ENCODE measurements at places on chromosomes 2 and 18.

GRCh38 chr2:176482107-176482506, 212.9 kb downstream of the MTX2 start:
- no peak for DNase-seq

DNA sequence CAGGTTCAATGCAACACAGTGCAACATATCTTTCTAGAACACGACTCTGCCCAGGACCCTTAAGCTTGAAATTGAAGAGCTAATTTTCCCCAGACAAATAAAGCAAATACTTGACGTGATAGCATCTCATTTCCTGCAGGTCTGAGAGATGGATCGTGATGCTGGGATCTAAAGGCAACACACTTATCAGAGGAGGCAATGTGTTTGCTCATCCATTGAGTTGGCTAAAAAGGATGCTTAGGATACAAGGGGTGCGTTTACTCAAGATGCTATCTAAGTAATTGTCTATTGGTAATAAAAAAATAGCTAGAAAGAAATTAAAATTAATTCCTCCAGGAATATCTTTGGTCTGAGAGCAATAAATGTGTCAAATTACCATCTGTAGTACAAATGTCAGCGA, 129.0 kb downstream of the SOCS6 start:
- DNase-seq: peak; percentile 69

- peak; percentile 95 for DNase-seq
These were observed 925.7 kb downstream of the DCDC2C start for GRCh38 chr2:4628998-4629501.

GRCh38 chr2:58131191-58132011, 84.8 kb downstream of the VRK2 start:
- no peak for DNase-seq

- no peak for DNase-seq
These were observed 60.1 kb downstream of the SPIRE1 start for GRCh38 chr18:12597760-12598159.

- no peak for DNase-seq
These were observed 27.1 kb downstream of the RAB31 start for GRCh38 chr18:9735238-9735637.

DNA sequence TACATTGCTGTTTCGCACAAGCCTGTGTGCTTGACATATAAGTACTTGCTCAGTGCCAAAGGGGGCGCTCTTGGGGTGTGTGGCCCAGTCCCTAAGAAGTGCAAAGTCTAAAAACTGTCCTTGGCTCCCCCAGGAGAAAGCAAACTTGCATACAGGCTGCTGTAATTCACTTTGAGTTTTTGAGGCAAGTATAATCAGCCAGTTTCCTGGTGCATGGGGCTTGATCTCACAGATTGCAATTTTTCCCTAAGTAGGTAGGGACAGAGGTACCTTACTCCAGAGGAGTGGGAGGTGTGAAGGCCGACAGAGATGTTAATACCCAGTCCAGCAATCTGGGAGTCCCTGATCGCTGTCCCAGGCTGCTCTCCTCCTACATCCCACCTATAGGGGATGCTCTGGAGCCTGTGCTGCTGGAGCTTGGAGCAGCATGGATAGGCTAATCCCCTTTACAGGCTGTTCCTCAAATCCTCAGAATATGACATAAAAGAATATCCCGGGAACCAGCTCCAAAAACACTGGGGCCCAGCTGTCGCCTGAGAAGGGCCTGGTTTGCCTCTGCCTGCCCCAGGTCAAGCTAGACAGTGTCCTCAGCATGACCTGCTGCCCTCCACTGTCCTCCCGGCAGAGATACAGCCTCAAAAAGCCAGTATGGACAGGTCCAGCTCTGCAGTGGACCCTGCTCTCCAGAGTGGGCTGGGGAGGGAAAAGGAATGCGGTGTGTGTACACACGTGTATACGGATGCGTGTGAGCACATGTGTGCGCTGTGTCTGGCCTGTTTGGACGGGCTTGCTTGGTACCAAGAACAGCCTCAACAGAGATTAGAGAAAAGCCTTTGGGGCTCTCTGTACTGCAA, 136.5 kb upstream of the HAAO start:
- DNase-seq: peak; percentile 20

DNA sequence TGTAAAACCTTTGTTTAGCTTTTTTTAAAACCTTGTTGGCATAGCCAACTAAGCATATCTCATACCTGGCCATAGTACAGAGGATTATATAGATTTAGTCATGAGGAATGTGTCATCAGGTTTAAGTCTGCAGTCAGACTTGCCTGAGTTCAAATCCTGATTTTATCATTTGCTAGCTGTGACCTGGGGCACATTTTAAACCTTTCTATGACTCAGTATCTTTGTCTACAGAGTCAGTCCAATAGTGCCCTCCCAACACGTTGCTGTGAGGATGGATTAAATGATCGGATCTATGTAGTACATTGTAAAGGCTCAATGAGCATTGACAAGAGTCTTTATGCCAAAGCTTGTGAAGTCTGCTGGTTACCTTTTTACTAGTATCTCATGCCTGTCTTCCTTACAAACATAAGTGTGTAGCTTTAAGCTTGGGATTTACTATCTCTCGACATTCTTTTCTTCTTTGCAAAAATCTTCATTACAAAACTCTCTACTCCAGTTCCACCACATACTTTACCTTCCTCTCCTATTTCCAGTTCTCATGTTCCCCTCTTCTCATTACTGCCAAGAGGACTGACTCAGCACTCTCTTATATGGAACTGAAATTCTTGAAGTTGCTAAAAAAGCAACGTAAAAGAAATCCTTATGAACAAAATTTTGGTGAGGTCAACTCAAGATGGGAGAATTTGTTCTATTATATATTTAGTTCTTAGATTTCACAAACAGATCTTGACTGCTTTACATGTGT, 68.1 kb upstream of the RBMS1 start:
- no peak for DNase-seq

GRCh38 chr2:17171446-17172049, 346.7 kb downstream of the RAD51AP2 start:
- peak; percentile 17 for DNase-seq

DNA sequence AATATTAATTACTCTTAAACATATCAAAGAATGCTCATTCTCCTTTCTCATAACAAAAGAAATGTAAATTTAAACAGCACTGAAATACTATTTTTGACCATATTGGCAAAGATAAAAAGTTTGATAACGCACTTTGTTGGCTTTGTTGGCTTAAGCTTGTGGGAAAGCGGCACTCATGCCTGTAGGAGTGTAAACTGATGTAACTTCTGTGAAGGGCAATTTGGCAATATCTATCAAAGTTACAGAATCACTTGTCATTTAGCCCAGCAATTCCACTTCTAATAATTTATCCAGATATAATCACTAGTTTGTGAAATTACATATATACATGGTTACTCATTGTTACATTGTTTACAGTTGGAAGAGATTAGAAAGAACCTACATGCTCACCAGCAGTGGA, 311.8 kb upstream of the STON1 start:
- no peak for DNase-seq

DNA sequence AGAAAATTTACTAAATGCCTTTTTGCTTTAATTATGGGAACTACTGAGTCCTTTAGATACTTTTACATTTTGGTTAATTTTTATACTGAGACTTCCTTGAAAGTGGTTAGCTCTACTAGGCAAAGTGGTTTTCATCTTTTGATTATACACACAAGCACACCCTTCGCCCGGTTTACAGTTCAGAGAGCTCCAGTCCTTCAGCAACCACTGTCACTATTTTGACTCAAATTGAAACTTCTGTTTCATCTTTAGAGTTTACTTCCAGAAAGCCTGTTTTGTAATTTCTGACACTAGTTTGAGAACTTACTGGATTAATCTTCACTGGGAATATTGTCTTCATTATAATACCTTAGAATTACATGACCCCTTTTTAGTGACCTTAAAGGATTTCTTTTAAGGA, 140.3 kb upstream of the FOSL2 start:
- DNase-seq: no peak

- DNase-seq: no peak
These were observed 92.4 kb downstream of the RHOB start for GRCh38 chr2:20539133-20539719.

GRCh38 chr18:64322189-64322588, 173.3 kb upstream of the LINC00305 start:
- DNase-seq: no peak

- no peak for DNase-seq
These were observed 28.0 kb upstream of the MARCO start for GRCh38 chr2:118913803-118914645.

- no peak for DNase-seq
These were observed 75.4 kb downstream of the FHOD3 start for GRCh38 chr18:36372903-36373311.

GRCh38 chr2:96342085-96342484, 6.5 kb downstream of the NCAPH start:
- no peak for DNase-seq

GRCh38 chr2:238220892-238221521, 17.5 kb upstream of the ILKAP start:
- DNase-seq: no peak

GRCh38 chr2:96878796-96879544, 9.1 kb upstream of the SEMA4C start:
- DNase-seq: no peak

GRCh38 chr2:26521054-26521912, 43.4 kb upstream of the OTOF start:
- peak; percentile 55 for DNase-seq

DNA sequence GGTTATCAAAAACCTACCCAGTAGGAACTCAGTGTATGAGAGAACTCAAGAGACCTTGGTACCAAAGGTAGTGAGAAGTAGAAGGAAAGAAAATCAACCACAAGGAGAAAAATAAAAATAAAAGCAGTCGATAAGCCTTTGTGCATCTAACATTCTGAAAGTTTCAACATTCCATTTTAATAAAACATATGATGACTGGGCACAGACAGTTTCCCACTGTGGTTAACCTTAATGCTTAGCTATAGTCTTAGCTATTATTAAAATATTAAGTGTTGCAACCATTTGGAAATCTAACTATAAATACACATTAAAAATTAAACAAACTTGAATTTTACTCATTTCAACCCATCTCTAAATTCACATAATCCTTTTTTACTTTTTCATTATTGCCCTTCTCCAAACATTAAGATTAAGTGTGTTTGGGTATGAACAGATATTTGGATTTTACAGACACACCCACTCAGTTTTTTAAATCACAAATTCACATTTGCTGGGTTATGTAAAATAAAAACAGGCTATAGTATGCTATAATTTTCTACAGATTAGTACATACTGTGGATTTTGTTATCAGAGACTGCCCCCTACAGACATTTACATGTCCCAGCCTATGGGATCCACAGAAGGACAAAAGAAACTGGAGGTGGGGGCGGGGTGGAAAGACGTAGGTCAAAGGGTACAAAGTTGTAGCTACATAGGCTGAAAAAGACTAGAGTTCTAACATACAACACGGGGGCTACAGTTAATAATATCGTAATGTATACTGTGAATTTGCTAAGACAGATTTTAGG, 32.8 kb downstream of the SRBD1 start:
- no peak for DNase-seq

DNA sequence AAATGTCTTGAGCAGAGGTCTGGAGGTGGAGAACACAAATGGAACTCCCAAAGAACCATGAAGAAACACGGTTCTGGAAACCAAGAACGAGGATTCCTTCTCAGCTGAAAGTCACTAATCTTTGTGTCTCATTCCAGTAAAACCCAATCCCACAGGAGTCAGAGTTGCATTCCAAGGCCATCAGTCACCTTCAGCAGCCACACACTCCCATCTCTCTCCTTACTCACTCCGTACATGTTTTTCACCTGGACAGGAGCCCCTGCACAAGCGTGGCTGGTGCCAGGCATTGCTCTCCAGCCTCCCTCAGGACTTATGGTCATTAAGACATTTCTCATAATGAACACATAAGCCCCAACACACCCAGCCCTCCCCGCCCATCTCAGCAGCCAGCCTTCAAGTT, 175.4 kb upstream of the SIX2 start:
- no peak for DNase-seq

DNA sequence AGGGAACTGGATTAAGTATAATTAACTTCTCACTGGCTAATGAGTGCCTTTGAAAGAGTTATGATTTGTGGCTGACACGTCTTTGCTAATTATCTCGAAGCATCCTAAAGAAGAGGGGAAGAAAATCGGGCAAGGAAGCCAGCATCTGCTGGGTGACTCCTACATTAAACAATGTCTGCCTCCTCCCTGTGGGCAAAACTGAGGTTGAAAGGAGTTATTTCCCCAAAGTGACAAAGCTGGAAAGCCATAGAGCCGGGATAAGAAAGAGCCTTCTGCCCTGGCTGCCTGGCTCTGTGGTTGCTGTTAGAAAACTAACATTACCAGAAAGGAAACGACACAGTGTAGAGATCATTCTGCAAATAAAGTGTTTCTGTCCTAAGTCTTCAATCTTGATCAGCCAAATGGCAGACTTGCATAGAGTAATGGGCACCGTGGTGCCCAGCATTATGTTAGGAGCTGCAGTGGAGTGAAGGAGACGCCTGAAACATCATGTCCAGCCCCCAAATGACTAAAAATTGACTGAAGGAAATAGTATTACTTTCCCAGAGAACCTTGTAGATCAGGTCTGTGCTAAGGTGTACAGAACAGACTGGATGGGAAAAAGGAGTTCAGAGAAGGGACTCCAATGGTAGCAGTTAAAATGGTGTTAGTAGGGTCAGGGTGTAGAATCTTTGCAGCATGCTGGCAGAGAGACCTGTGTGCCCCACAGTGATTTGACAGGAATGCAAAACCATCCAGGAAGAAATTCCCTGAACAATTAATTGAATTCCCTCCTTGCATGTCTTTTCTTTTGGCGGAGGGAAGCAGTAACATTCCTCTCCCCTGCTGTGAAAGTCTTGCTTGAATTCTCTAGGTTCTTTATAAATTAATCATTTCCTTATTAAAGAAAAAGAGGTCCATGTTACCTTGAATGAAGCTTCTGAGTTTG, 44.4 kb downstream of the ALPK2 start:
- DNase-seq: no peak

GRCh38 chr2:179886-180285, 83.9 kb downstream of the SH3YL1 start:
- DNase-seq: no peak

GRCh38 chr2:238428866-238429265, 2.1 kb downstream of the ASB1 start:
- DNase-seq: no peak

- DNase-seq: no peak
These were observed 1.4 kb downstream of the DOCK10 start for GRCh38 chr2:225040856-225041206.

DNA sequence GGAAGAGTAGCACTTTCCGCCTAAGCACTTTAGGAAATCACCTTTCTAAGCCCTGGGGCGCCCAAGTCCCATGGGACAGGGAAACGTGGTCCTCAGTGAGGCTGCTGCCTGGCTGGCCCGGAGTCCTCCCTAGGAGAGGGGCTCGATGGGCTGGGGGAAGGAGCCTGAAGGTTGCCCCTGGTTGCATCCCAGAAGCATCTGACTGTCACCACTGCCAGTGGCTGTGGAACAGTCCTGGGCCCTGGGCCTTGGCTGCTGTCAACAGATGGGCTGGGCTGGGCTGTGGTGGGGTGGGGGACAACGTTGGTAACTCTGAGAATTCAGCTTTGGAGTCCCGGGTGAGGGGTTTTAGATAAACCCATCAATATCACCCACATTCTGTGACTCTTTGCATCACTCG, 22.5 kb downstream of the ASB1 start:
- DNase-seq: no peak

GRCh38 chr2:17115042-17115441, 403.2 kb downstream of the RAD51AP2 start:
- DNase-seq: no peak

Data from NCI-H1436 (cell line).